ENCODE measurements at places on chromosomes 16 and 17.
A peak's percentile ranks its signal among the peaks of the same experiment; 100 is the strongest.

DNA sequence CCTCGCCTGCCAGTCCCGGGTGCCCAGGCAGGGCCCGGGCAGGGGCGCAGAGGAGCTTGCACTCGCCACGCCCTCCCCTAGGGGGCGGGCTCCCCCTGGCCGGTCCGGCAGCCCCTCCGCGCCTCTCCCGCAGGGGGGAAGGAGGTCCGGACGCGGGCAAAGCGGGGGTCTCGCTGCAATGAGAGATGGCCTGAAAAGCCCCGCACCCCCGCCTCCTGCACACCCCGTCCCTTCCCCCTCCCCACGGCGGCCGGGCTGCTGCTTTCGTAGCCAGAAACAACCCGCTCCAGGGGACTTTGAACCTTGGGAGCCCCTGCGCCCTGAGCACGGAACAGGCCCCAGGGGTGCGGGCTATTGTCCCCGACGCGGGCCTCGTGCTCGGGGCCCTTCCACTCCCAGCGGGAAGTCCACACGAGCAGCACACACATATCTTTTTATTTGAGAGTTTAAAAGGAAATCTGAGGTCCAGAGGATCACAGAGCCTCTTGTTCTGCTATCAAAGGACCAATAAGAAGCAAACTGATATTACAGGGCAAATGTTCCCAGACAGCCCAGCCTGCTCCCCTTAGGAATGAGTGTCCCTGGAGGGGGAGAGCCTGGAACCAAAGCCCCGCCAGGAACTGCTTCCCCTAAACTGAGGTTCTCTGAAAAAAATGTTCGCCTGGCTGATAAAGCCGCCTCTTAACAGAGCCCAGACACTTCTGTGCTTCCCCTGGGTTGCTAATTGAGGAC lies 5.8 kb upstream of the CBX4 start:
- peak; percentile 33 for DNase-seq

DNA sequence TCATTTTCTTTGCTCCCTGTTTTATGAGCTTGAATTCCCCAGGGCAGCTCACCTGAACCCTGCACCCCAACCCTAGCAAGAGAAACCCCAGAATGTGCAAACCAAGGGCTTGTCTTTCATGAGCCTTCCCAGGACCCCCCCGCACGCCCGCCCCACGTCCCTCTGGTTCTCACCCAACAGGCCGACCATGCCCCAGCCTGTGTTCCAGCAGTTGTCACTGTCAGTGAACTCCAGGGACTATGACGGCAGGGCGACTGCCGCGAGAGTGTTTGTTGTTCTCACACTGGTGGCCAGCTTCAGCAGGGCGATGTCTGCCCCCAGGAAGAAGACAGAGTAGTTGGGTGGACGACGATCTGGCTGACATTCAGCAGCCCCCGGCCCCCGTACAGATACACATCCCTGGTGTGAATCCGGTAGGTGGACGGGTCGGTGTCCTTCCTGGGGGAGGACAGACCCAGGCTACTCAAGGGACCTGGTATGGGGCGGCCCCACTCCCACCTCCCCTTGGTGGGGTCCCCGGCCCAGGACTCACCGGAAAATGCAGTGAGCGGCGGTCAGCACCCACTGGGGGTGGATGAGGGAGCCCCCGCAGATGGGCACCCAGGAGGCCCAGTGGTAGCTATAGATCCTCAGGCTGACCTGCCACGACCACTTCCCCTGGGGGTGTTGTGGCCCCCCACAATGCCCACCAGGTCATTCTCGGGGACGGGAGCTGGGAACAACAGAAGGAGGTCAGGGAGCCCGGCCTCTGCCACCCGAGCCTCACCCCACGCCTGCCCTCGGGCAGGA lies 20.1 kb downstream of the TPSD1 start:
- no peak for DNase-seq

- DNase-seq: no peak
Observed at GRCh38 chr17:66610361-66611133, 224.4 kb upstream of the CACNG5 start.

DNA sequence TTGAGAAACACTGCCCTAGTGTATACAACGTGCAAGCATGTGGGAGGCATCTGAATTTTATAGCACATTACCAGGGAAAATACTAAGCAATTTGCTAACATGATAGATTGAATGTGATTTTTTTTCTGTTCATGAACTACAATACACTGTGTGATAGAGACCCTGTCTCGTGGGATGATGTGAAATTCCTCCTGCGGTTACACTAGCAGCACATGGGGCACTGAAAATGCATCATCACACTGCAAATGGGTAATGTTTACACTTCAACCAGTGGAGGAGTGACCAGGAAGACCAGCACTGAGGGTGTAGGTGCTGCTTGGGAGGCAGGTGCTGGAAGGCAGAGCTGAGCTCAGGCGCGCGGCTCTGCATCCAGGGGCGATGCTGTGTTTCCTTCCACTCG lies 28.8 kb downstream of the ORC6 start:
- DNase-seq: no peak

GRCh38 chr17:16919663-16920627 lies 52.0 kb downstream of the TNFRSF13B start:
- no peak for DNase-seq

DNA sequence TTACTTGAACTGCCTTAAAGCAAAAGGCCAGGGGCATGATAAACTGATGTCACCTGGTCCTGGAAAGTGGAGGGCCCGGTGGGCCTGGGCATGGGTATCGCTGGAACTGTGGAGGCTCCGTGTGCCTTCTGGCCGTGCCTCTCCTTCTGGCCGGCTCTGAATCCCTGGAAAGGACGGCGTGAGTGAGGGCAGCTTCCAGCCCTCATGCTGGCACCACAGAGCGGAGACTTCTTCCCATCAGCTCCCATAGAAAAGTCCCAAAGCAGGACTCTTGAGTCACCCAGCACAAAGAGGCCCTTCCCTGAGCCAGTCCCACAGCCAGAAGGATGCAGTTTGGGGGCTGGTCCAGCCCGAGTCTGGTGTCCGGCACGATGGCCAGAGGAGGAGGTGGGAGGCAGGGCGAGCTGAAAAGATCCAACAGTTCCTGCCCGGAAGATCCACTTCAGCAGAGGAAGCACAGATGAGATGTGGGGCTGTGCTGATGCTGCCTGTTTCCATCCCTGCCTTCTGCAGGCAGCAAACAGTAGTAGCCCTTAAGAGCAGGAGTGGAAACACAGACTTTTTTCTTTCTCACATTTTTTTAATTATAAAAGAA lies 7.8 kb downstream of the GAA start:
- DNase-seq: no peak

DNA sequence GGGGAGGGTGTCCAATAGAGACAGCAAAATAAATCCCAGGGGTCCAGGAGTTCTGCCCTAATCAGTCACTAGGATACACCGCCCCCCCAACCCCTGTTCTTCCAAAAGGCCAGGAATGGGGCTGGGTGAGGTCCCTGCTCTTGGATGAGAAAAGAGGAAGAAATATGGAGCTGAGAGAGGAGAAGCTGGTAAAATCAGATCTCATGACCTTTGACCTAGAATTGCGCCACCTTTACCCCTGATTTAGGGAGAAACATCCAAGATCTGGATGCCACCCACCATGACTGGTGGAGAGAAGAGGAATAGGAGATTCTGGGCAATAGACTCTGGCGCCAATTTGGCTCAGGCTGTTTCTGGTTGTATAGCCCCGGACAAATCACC lies 707 bp upstream of the CACNB1 start:
- no peak for DNase-seq

DNA sequence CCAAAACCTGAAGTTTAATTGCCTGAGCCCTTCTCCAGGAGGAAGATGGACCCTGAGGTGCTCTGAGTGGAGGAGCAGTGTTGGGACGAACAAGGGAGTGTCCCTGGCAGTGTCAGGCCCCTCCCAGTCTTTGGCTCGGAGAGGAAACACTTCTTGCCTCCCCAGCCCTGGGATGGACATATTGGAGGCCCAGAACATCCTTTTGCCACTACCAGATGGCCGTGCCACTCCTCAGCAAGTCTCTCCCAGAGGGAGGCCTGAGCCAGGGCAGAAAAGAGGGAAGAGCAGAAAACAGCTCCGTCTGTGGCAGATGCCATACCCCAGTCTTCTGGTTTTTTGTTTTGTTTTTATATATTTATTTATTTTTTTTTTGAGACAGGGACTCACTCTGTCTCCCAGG lies 91.5 kb upstream of the CRHR1 start:
- no peak for DNase-seq

DNA sequence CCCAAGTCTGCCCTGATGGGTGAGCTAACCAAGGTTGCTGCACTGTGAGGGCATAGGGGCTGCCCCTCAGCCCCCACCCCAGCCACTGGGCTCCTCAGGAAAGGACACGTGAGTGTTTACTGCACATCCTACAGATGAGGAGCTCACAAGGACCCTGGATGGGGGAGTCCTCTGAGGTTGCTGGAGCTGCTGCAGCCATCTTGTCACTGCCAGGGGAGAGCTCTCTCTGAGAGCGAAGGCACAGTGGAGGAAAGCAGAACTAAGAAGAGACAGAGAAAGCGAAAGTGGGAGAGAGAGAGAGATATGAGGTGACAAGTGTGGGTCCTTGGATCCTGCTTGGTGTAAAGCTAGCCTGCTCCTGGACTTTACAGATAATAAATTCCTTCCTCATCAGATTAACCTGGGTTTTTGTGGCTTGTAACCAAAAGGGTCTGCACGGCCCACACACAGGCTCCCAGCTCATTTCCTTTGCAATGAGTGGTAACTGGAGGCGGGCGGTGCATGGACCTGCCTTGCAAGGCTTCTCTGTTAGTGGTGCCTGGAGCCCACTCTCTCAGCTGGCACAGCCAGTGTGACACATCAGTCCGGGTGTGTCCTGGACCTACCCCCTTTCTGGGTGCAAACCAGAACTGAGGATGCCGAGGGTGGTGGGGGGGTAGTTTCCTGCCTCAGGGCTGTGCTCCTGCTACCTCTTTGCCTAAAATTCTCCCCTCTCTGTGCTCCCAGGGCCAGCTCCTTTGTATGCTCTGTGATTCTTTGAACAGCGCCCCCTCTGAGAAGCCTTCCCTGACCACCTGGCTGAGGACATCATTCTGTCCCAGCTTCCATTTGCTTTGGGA lies 14.2 kb downstream of the SNX20 start:
- peak; percentile 57 for DNase-seq

GRCh38 chr16:49800876-49801275 lies 55.0 kb downstream of the ZNF423 start:
- no peak for DNase-seq

GRCh38 chr17:10622617-10623485 lies 34.3 kb downstream of the MYH3 start:
- DNase-seq: no peak

DNA sequence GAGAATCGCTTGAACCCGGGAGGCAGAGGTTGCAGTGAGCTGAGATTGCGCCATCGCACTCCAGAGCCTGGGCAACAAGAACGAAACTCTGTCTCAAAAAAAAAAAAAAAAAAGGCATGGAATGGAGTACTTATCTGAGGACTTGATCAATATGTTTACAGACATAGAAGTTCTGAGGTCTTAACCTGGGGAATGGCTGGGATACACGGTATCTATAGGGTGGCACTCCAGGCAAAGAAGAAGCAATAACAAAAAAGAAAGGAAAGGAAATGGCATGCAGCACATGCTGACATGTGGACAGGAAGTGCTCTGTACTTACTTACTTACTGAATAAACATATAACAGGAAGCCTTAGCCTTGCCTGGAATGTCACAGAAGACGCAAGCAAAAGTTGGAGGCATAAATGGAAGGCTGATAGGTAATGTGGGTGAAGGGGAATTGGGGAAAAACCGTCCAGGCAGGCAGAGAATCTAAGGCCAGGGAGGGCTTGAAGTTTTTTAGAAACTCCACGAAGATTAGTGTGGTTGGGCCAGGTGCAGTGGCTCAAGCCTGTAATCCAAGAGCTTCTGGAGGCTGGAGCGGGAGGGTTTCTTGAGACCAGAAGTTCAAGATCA lies 10.1 kb upstream of the SPOP start:
- DNase-seq: no peak

- no peak for DNase-seq
Observed at GRCh38 chr16:21222495-21223337, 10.8 kb upstream of the ANKS4B start.

GRCh38 chr16:28491230-28491969 lies 474 bp downstream of the CLN3 start:
- DNase-seq: no peak

All from activated CD4-positive, alpha-beta T cell treated with anti-CD3 and anti-CD28 coated beads, Interleukin-2, Interleukin-4, amounts not matched to agents 100 ng/mL and 50 ng/mL, durations not matched to agents 16 hours and 8 hours (primary cell).